ENCODE measurements at places on chromosomes 12 and 14.
A peak's percentile ranks its signal among the peaks of the same experiment; 100 is the strongest.

- H3K36me3 ChIP-seq, result peaks cover 18% of the 10 kb centered on the region
- H3K4me1 ChIP-seq, result peaks cover 6% of the 10 kb centered on the region
- no peaks in the 10 kb centered on the region for H3K27me3 ChIP-seq
- H3K27ac ChIP-seq, result no peak overlapping the region
- no peak overlapping the region for H3K4me3 ChIP-seq
- DNase-seq, result no peak
These were observed 14.1 kb downstream of the ATP6V0A2 start for GRCh38 chr12:123726244-123726643.

DNA sequence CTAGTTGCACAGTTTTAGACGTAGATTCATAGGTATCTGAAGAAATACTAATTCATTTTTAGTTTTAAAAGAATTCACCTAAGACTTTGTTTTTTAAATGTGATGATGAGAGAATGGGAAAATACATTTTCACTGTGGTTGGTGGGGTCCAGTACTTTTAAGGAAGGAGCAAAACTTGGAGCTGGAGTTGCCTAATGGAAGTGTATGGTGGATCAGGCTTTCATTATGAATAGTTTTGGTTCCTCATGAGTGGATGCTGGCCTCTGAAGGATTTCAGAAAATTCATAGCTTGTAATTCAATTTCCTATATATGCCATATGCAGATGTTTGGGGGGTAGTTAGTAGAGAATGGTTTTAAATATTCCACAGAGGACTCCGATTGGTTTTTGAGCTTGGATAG, 27.1 kb downstream of the STK38L start:
- no peak for DNase-seq
- no peak overlapping the region for H3K27ac ChIP-seq
- no peak overlapping the region for H3K4me3 ChIP-seq
- H3K36me3 ChIP-seq, result no peaks in the 10 kb centered on the region
- H3K27me3 ChIP-seq, result no peaks in the 10 kb centered on the region

DNA sequence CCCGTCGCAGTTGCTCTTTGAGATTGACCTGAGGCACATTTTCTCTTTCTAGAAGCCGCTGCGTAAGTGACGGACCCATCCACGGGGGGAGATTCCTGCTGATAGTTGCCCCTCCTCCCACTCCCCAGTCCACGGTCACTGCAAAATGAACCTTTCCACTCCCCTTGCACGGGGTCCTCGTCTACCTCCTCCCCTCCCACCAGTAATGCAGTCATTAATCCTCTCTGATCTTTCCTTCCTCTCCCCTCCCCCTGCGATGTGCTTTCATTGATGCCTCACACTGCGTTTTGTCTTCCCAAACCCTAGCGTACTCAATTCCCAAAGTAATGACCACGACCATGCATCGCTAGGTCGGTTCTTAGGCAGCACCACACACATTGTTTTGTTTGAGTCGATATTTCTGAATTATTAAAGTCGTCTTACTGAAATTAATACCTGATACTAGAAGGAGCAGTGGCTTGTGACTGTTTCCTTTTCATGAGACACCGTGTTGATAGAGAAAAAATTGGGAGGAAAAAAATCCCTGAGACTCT, 857 bp downstream of the ETNK1 start:
- H3K27ac ChIP-seq, result peak overlapping the region; percentile 87
- no peaks in the 10 kb centered on the region for H3K4me1 ChIP-seq
- H3K36me3 ChIP-seq, result no peaks in the 10 kb centered on the region
- no peaks in the 10 kb centered on the region for H3K27me3 ChIP-seq
- DNase-seq, result peak; percentile 11

DNA sequence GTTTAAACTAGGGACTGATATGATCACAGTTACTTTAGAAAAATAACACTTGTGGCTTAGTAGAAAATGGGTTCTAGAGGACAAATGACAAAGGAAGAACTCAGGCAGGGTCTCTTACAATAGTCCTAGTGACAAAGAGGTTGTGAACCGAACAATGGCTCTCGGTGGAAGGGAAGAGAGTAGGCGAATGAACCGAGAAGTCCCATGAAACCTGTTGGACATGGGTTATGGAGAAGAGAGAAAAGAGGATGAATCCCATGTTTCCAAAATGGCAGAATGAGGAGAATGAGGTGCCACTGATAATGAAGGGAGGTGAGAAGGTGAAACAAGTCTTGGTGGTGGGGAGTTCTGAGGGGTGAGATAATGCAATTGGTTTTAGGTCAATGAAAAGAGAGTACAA, 94.1 kb downstream of the PPM1H start:
- no peaks in the 10 kb centered on the region for H3K36me3 ChIP-seq
- no peaks in the 10 kb centered on the region for H3K27me3 ChIP-seq
- H3K4me1 ChIP-seq, result peaks cover 4% of the 10 kb centered on the region
- no peak overlapping the region for H3K27ac ChIP-seq
- H3K4me3 ChIP-seq, result no peak overlapping the region

DNA sequence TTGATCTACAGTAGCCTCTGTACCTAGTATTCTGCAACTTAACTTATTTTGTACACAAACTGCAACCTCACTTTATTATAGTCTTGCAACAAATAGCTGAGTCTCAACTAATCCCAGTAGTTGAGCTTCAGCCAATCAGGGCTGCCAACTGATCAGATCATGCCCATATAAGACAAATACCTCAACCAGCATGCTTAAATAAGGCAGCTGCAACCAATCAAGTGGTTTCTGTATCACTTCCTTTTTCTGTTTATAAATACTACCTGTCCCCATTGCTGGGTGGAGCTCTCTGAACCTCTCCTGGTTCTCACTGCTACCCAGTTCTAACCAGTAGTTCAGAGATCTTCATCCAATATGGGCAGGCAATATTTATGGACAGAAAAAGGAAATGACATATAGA, 248.5 kb upstream of the FBXO33 start:
- H3K4me1 ChIP-seq, result 0 out of 2 replicates have a peak, but pooled peaks cover 4% of the 10 kb centered on the region
- no peak overlapping the region for H3K27ac ChIP-seq
- H3K27me3 ChIP-seq, result no peaks in the 10 kb centered on the region
- H3K36me3 ChIP-seq, result no peaks in the 10 kb centered on the region

DNA sequence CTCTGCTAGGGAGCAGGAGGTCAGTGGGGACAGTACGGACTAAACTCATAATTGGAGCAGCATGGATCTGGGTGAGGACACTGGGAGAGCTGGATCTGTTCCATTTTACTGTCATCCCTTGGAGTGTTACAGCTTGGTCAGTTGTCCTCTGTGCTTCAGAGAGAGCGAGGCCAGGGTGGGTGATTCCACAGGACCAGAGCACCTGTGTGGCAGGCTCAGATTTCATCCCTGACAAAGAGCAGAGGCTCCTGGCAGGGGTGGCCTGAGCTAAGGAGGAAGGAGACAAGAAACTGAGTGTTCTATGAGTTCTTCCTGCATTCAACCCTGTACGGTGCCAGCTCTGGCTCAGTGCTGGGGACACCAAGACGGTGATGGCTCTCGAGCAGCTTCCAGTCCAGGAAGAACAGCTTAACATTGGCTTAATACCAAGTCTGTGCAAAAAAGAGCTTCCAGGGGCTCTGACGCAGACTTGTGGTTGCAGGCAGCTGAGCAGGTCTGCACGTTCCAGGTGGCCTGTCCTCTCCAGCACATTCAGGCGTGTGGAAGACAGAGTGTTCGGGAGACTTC, 8.4 kb upstream of the PGF start:
- H3K36me3 ChIP-seq, result no peaks in the 10 kb centered on the region
- DNase-seq, result no peak
- no peaks in the 10 kb centered on the region for H3K27me3 ChIP-seq
- H3K27ac ChIP-seq, result no peak overlapping the region
- peaks cover 14% of the 10 kb centered on the region for H3K4me1 ChIP-seq
- no peak overlapping the region for H3K4me3 ChIP-seq

- no peaks in the 10 kb centered on the region for H3K4me1 ChIP-seq
- no peak for DNase-seq
- no peaks in the 10 kb centered on the region for H3K36me3 ChIP-seq
- H3K27me3 ChIP-seq, result no peaks in the 10 kb centered on the region
- H3K4me3 ChIP-seq, result no peak overlapping the region
- H3K27ac ChIP-seq, result no peak overlapping the region
These were observed 185.2 kb upstream of the RTL1 start for GRCh38 chr14:101088714-101089113.

GRCh38 chr14:59125156-59125555, 63.3 kb upstream of the DAAM1 start:
- no peaks in the 10 kb centered on the region for H3K27me3 ChIP-seq
- no peak for DNase-seq
- no peaks in the 10 kb centered on the region for H3K36me3 ChIP-seq
- H3K4me3 ChIP-seq, result no peak overlapping the region
- H3K27ac ChIP-seq, result no peak overlapping the region

GRCh38 chr12:52389313-52390207, 4.1 kb upstream of the KRT84 start:
- peaks cover 15% of the 10 kb centered on the region for H3K27me3 ChIP-seq
- H3K4me1 ChIP-seq, result no peaks in the 10 kb centered on the region
- no peaks in the 10 kb centered on the region for H3K36me3 ChIP-seq
- H3K4me3 ChIP-seq, result no peak overlapping the region
- no peak overlapping the region for H3K27ac ChIP-seq

DNA sequence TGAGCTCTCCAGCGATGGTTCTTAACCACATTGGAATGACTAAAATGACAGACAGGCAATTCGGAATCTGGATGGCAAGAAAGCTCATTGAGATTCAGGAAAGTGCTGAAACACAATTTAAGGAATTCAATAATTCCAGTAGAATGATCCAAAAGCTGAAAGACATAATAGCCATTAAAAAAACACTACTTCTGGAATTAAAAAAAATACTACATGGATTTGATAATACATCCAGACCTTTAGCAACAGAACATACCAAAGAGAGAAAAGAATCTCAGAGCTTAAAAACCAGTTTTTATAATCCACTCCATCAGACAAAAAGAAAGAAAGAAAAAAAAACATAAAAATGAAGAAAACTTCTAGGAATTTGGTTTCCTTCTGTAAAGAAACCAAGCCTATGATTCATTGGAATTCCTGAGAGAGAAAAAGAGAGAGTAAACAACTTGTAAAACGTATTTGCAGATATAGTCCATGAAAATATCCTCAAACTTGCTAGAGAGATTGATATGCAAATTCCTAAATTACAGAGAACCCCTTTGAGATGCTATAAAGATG, 52.8 kb downstream of the SLCO1B1 start:
- no peak for DNase-seq
- H3K27ac ChIP-seq, result no peak overlapping the region
- no peaks in the 10 kb centered on the region for H3K36me3 ChIP-seq

DNA sequence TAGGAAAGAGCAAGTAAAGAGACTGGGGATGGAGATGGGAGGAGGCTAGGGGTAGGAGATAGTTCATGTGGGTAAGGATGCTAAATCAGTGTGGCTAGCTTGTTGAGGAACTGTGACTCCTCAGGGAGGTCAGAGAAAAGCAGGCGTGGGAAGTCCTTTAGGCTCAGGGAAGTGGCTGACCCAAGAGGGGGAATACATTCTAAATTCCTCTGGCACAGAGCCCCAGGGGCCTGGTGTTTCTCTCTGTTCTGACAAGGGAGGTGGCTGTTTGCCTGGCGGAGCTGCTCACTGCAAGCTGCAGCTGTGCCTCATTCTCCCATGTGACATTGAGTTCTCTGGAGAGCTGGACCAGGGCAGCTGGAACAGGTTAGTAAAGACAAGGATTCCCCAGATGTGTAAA, 152.2 kb upstream of the SLC38A2 start:
- no peak for DNase-seq
- no peaks in the 10 kb centered on the region for H3K4me1 ChIP-seq
- H3K4me3 ChIP-seq, result no peak overlapping the region

DNA sequence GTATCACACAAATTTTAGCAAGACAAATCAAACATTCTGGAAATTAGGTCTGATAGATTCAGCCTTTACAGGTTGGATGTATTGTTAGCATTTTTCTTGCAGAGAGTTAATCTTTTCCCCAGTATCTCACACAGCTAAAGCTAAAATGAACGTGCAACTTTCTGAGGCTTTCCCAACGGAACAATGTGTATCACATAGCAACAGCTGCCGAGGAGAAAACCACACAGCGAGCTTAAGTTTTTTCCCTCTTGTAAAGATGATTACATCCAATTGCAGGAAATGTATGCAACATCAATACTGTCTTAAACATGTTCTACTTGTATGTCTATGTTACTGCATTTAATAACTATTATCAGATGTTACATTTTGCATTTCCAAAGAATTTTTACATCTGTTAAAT, 182.2 kb downstream of the CCDC59 start:
- H3K4me3 ChIP-seq, result no peak overlapping the region
- H3K4me1 ChIP-seq, result no peaks in the 10 kb centered on the region
- no peak overlapping the region for H3K27ac ChIP-seq
- no peak for DNase-seq
- H3K36me3 ChIP-seq, result no peaks in the 10 kb centered on the region

DNA sequence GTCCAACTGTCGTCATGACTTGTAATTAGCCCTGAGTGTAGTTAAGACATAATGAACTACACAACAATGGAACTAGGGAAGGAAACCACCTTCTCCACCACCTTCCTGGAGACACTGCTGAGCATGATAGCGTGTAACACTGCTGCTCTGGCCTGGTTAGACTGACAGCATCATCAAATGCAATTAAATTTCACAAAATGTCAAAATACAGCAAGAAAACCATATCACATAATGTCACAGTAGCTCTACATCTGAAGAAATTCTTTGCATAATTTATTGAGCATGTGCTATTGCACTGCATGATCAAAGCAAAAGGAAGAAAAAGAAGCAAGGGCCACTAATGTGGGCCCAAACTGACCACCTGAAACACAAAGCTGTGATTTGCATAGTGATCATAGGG, 321.8 kb upstream of the TMTC1 start:
- H3K36me3 ChIP-seq, result no peaks in the 10 kb centered on the region
- no peak for DNase-seq
- no peaks in the 10 kb centered on the region for H3K4me1 ChIP-seq
- H3K27ac ChIP-seq, result no peak overlapping the region
- no peak overlapping the region for H3K4me3 ChIP-seq

- no peak overlapping the region for H3K27ac ChIP-seq
- H3K27me3 ChIP-seq, result no peaks in the 10 kb centered on the region
- H3K4me1 ChIP-seq, result peaks cover 8% of the 10 kb centered on the region
- no peak overlapping the region for H3K4me3 ChIP-seq
- DNase-seq, result no peak
These were observed 13.0 kb upstream of the LBHD2 start for GRCh38 chr14:103070971-103071542.

GRCh38 chr12:71524626-71525025, 85.0 kb downstream of the LGR5 start:
- no peaks in the 10 kb centered on the region for H3K36me3 ChIP-seq
- H3K27ac ChIP-seq, result no peak overlapping the region
- H3K27me3 ChIP-seq, result no peaks in the 10 kb centered on the region
- H3K4me3 ChIP-seq, result no peak overlapping the region

DNA sequence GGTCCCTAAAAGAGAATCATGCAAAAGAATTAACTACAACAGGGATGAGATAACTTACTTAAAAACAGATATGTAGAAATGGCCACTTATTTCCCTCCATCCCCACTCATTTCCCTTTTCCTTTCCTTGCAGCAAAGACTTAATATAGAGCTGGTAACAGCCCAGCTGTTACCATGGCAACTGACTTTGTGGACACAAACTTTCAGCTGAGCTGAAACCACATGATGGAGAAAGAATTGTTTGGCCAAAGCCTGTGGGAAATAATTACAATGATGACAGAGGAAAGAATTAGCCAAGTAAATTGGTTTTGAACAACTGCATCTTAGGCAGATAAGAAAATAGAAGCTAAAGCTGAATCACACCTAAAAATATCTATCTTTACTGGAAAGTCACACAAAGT, 364.9 kb downstream of the GALC start:
- H3K27ac ChIP-seq, result no peak overlapping the region
- no peak overlapping the region for H3K4me3 ChIP-seq
- H3K4me1 ChIP-seq, result no peaks in the 10 kb centered on the region
- no peaks in the 10 kb centered on the region for H3K27me3 ChIP-seq

- no peak overlapping the region for H3K27ac ChIP-seq
- H3K27me3 ChIP-seq, result no peaks in the 10 kb centered on the region
- no peak for DNase-seq
- H3K4me3 ChIP-seq, result no peak overlapping the region
These were observed 8.3 kb downstream of the PXN start for GRCh38 chr12:120257041-120257821.
